Panc1 (cell line): ENCODE measurements at places on chromosomes 5 and 9. TPM values are rescaled to one million over a fixed set of nuclear protein-coding genes. Genes with fewer than 3 reads are reported as not detected.

DNA sequence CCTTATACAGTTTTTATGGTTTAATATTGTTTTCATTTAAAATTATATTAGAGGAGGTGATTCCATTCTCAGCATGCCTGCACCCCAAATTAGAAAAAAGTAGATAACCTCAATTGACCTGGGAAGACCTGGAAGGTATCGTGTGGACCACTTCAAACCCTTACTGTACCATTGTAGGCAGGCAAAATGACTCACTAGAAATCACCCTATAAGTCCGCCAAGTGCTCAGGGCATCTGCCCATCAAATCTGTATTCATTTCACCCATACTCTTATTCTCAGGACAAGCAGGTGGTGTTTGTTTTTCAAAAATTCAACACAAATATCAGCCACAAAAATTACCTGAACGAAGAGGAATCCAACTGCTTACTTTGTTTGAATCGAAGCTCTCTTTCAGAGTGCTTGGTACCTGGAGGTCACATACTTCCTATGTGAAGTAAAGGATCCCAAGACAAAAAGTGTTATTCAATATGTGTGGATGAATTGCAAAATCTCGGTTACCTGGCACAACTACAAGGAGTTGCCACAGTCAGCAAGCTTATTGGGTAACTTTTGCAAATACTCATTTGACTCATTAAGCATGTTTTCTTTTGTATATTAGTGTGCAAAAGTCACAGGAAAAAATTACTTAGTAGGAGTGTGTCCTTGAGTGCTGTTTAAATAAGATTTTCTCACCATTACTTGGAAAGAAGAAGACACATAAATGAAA, 216.2 kb downstream of the ENC1 start:
- H3K4me3 ChIP-seq = no peak overlapping the region
- no peak overlapping the region for H3K27ac ChIP-seq
- H3K4me1 ChIP-seq = no peaks in the 10 kb centered on the region
- no peak for DNase-seq

DNA sequence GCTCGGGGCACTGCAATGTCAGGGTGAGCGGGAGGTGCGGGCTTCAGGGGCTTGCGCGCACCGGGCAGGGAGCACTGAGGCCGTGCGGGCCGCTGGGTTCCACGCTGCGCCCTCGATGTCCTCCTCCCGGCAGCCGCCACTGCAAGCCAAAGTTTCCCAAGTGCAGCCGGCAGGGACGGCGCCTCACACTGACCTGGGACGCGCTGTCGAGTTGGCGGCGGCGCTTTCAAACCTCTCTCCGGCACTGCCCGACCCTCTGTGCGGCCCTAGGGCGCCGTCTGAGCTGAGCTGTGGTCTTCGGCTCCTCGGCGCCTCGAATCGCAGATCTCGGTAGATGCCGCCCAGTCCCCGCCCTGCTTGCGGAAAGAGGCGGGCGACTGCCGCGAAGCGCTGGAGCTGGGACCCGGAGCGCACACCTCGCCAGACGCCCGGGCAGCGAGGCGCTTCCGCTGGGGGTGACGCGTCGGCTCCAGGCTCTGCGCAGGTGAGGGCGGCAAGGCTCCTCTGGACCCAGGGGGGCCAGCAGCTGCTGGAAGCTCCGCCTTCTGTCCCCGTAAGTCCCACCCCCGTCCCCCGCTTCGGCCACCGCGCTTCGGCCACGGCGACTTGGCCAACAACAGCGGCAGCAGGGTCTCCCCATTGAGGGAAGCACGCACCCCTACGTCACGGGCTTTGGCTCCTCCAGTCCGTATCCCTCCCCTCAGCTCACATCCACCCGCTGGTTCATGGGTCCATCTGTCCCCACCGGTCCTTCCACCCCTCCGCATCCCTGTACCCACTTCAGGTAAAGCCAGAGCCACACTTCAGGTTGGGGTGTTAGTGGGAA, at the start of gene ANKRD34B:
ANKRD34B (minus strand) TSS at position 320 of the 826 bp plus-strand sequence. CDS start 10,261 bp downstream, outside the sequence.
- H3K27ac ChIP-seq = no peak within 1 kb of the TSS
- no peak for DNase-seq
- peak within 1 kb of the TSS; percentile 48 for H3K4me3 ChIP-seq
- H3K27me3 ChIP-seq = peaks cover 20% of the 10 kb centered on the region
- 0 out of 2 replicates have a peak, but pooled peaks cover 3% of the 10 kb centered on the region for H3K4me1 ChIP-seq
- H3K36me3 ChIP-seq = no peaks in the 10 kb centered on the region; the same call in 1 of the 2 replicates

Gene DNM1
- 18.7 TPM for total RNA-seq

Gene PCDHGB7
- 6.7 TPM for total RNA-seq

GRCh38 chr5:78504704-78505677, 143.6 kb downstream of the LHFPL2 start:
- H3K27me3 ChIP-seq = no peaks in the 10 kb centered on the region
- H3K4me1 ChIP-seq = peaks cover 8% of the 10 kb centered on the region; the same call in 1 of the 2 replicates
- DNase-seq = no peak
- no peak overlapping the region for H3K4me3 ChIP-seq

DNA sequence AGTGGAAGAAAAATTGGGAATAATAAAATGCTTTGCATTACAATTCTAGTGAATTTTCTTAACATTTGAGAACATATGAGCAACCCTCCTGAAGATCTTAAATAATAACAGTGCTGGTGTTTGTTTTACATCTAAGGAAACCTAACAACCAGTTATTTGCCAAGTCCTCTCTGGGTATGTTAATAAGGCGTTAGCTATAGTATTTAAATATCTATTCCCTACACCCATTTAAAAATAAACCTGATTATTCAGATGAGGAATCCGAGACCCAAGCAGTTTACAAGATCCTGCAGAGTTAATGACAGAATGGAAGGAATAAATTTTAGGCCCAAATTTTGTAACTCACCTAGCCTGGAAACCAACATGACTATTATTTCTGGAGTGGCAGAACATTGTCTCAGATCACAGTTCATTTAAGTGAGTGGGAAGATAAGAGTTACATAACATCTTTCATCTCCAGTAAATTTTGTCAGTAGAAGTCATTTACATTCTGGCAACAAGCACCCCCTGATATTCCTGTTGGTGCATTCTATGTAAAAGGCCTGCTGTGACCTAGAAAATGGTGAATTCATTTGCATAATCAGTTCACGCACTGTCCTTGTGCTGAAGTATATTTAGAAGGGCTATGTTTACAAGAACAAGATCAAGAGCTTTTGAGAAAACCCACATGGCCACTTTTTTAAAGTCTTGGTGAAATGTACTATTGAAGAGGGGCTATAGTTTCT, 148.2 kb downstream of the COX7C start:
- H3K36me3 ChIP-seq = no peaks in the 10 kb centered on the region
- H3K4me3 ChIP-seq = no peak overlapping the region
- H3K4me1 ChIP-seq = no peaks in the 10 kb centered on the region
- no peak overlapping the region for H3K27ac ChIP-seq

Gene SLC34A1
- not detected for total RNA-seq
